ENCODE measurements at places on chromosomes 1 and 21. TPM values are rescaled to one million over a fixed set of nuclear protein-coding genes. Genes with fewer than 3 reads are reported as not detected.

LTN1 gene
- 24.3 TPM for total RNA-seq

CR1 gene
- total RNA-seq, result not detected

ANKRD65 gene
- not detected for total RNA-seq

- peak; percentile 62 for DNase-seq
These were observed 191.5 kb downstream of the SDCCAG8 start for GRCh38 chr1:243447347-243447746.

DNA sequence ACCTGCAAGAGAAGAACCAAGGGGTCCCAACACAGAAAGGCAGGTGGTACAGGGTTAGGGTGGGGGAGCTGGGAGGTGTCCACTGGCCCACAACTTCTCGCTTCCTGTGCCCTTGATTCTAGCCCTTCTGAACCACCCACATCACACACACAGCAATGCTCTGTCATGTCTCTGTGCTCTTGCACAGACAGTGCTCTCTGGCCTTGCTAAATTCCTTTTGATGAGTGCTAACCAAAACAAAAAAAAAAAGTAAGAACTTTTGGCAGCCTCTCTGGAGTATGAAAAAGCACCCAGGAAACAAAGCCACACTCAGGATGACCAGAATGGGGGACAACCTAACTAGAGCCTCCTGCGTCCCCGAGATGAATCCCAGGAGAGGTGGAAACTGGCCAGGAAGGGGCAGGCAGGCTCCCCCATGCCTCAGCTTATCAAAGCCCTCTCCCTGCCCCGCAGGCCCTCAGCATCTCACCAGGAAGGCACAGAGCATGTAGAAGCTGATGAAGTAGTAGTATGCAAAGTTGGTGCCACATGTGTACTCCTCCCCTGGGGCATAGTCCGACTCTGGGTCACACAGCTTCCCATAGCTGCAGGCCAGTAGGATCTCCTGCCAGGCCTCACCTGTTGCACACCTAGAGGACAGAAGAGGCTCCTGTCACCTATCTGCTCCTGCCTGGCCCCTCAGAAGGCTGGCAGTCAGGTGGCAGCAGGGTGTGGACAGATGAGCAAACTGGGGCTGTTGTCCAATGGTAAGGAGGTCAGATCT lies 27.2 kb upstream of the KIF21B start:
- no peak for DNase-seq

- no peak for DNase-seq
These were observed 7.6 kb downstream of the SLC19A2 start for GRCh38 chr1:169478094-169478672.

Measured in LHCN-M2 (cell line).